ENCODE measurements at places on chromosomes 5 and 9.

DNA sequence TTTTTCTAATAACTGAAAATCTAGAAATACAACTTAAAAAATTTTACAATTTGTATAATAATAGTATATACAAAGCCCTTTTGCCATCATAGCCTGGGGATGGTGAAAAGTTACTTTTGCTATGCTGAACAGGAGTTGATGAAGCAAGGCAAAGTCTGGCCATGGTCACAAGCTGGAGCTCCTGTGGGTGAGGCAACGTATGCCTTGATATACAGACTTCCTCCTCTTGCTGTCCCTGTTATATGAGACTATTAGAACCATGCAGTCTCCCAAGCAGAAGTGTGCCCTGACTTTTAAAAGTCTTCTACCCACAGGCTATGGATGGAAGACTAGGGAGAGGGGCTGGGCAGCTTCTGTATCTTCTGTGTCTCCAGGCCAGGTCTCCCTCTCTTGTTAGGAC lies 15.7 kb downstream of the FAM151B start:
- no peak for DNase-seq

DNA sequence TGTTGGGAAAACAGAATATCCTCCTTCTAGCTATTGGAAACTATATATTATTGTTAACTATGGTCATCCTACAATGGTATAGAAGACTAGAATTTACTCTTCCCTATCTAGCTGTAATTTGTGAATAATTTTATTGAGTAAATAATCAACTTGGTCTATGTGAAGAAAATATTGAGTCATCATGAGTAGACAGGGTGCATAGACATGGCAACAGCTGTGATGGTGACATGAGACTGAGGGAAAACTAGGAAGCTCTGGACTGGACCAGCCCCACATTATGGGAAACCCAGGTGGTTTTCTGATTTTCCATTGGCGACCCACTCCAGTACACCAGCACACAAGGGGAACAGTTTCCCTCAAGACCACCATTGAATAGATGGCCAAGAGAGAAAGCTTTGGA lies 95.0 kb downstream of the APBA1 start:
- DNase-seq = no peak

GRCh38 chr9:113589890-113590289 lies 126.4 kb downstream of the RGS3 start:
- peak; percentile 43 for DNase-seq

GRCh38 chr9:133551446-133551845 lies 16.9 kb downstream of the ADAMTSL2 start:
- no peak for DNase-seq

DNA sequence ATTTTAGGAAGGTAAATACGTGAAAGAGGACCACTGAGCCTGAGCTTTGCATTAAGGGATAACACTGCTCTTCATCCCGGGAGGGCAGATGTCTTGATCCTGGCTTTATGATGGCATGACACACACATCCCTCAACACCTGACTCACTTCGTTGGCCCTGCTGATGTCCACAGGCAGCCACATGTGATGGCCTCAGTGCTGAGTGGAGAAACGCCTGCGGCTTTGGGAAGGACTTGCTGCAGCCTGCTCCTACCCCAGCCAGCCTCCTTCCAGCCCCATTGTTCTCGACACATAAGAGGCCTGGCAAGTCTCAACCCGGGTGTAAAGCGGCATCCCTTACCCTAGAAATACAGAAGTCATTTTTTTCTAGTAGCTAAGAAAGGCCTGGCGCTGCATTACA lies 169.0 kb downstream of the SYK start:
- DNase-seq = no peak

GRCh38 chr9:3521966-3522365 lies 3.8 kb downstream of the RFX3 start:
- DNase-seq = no peak

Data from erythroblast (primary cell).